Naive thymus-derived CD4-positive, alpha-beta T cell (primary cell): ENCODE measurements at places on chromosomes 2 and 18. TPM values are rescaled to one million over a fixed set of nuclear protein-coding genes. Genes with fewer than 3 reads are reported as not detected.

Gene PAX8
- total RNA-seq = 0.54 TPM

- H3K4me3 ChIP-seq = no peak overlapping the region
- H3K27me3 ChIP-seq = no peaks in the 10 kb centered on the region
- H3K27ac ChIP-seq = no peak overlapping the region
- DNase-seq = no peak
Measured at GRCh38 chr2:177843188-177843587, 229.4 kb downstream of the PDE11A start.

- no peak overlapping the region for H3K27ac ChIP-seq
Measured at GRCh38 chr2:115574667-115575066, 1132.2 kb downstream of the DPP10 start.

Gene SPC25
- total RNA-seq = 0.24 TPM
